Activated T-helper 2 cell treated with anti-CD3 and anti-CD28 coated beads, Interferon-gamma antibody, Interleukin-2, Interleukin-4, amounts not matched to agents 10 μg/mL and 5 μg/mL and 100 μg/mL, durations not matched to agents 14 hours and 24 hours and 36 hours (primary cell): ENCODE measurements at places on chromosomes 11 and 22. TPM values are rescaled to one million over a fixed set of nuclear protein-coding genes. Genes with fewer than 3 reads are reported as not detected.
A peak's percentile ranks its signal among the peaks of the same experiment; 100 is the strongest.

SPON1 gene
- 0.07 and 0.16 TPM in 2 replicates for total RNA-seq

MOV10L1 gene
- total RNA-seq: 0.07 TPM in 1 of 2 replicates, not detected in the other

HPX gene
- total RNA-seq: 0.46 and 0.50 TPM in 2 replicates

SLN gene
- not detected in 2 replicates for total RNA-seq

DTX4 gene
- 0.09 and 0.68 TPM in 2 replicates for total RNA-seq

CCDC116 gene
- 0.59 and 0.78 TPM in 2 replicates for total RNA-seq

MS4A4A gene
- not detected in 2 replicates for total RNA-seq

ART1 gene
- not detected in 2 replicates for total RNA-seq

GRCh38 chr11:102933627-102934026 is 21.9 kb downstream of the MMP13 start:
- DNase-seq: no peak

DNA sequence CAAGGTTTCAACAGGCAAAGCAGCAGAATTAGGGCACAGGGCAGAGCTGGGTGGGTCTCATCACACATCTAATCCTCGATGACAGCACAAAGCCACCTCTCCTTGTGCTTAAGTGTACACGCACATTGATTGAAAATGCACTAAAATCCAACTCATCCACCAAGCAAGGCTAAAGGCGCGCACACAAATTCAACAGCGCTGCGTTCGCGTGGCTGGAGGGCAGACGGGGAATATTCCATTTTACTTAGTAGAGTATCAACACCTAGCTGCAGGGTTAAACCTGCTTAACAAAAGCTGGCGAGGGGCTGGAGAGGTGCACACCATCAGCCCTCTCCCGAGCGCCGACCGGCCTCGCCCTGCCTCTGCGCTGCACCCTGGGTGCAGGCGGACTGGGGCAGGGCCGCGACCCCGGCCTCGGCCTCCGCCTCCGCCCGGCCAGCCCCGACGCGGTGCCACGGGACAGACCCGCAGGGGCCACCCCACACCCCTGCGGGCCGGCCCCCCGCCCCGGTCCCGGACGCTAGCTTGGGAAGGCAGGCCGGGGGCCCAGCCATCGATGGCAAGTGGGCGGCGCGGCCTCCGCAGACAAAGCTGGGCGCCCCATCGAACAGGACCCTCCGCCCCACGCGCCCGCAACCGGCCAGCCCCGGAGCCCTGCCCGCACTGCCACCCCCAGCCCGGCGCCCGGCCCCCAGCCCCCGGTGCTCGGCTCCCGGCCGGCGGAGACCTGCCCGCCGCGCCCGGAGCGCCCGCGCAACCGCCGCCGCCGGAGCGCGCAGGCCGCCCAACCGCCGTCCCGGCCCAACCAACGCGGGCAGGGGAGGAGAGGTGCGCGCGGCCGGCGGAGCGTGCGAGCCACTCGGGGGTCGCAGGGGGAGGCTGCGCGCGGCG is 929 bp downstream of the PRDM10 start:
- DNase-seq: peak; percentile 38

DNA sequence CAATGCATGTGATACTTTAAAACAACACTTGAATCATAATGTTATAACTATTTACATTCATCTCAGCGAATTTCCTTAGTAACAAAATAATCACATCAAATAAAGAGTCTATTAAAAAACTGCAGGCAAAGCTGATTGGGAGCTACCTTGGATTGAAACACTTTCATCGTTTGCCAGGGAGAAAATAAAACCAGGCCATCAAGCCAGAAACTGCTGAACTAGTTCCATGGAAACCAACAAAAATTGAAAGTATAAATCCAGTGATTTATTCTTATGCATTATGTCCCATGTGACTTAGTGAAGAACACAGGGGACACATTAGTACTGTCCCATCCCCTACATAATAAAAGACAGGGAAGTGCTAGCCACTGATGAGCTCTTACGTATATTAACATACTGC is 21.7 kb downstream of the SLC35F2 start:
- no peak for DNase-seq

DNA sequence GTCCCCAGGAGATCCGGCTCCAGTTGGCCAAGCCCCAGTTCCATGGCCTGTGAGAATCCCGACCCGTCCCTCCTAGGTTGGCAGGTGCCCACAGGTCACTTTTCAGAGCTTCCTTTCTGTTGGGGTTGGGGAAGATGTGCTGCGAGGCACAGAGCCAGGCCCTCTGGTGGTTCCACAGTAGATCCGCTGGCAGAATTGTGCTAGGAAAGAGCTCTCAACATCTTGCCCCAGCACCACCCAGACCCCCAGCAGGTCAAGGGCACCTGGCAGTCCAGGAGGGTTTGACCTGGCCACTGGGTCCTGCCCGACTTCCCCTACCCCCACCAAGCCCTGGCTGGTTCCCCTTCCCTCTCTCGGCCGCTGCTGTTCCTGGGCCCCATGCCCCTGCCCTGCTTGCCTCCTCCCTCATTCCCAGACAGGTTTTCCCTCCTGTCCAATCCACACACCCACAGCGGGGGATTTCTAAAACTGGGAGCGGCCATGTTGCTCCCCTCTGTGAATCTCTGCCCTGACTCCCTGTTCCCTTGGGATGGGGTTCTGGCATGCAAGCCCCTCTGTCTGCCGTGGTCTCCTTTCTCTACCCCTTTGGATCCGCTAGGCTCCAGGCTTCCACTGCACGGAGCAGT is 26.2 kb upstream of the GCAT start:
- no peak for DNase-seq

GRCh38 chr11:114026355-114026754 is 33.2 kb upstream of the ZBTB16 start:
- DNase-seq: peak; percentile 16

GRCh38 chr11:88089134-88089533 is 86.1 kb downstream of the RAB38 start:
- no peak for DNase-seq

DNA sequence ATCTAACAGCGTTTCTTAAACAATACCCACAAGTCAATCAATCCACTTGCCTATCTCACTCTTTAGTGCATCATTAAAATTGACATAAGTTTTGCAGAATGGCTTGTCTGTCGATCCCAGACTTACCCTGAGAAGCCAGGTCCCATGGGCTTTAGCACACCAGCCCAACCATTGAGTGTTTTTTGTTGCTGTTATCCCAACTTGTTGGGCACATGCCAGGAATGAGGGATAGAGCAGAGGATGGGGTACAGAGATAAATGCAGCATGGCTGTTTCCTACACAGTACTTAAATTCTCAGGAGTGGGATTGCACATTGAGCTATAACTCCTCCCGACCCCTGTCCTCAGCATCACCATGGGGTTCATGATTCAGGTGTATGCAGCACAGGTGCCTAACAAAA is 64.2 kb upstream of the RASSF10 start:
- DNase-seq: no peak

DNA sequence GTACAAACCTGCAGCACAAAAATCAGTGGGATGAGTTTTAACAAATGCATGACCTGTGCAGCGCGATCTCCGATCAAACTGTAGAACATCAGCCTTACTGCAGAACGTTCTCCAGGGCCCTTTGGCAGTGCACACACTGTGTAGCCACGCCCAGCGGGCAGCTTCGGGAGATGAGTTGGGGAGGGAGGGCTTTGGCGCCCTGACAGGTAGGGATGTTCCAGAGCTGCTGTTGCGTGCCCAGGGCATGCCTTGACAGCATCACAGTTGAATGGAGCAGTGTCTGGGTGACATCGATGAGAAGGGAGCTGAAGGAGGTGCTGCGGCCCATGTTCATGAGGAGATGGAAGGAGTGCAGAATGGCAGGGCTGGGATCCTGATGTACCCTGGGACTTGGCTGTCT is 80.2 kb downstream of the TBC1D22A start:
- no peak for DNase-seq

- no peak for DNase-seq
Observed at GRCh38 chr22:18057568-18058209, 20.1 kb upstream of the PEX26 start.

GRCh38 chr11:61815790-61816735 is 740 bp downstream of the FADS1 start:
- peak; percentile 62 for DNase-seq

GRCh38 chr11:9687711-9688477 is 24.0 kb downstream of the SWAP70 start:
- no peak for DNase-seq

DNA sequence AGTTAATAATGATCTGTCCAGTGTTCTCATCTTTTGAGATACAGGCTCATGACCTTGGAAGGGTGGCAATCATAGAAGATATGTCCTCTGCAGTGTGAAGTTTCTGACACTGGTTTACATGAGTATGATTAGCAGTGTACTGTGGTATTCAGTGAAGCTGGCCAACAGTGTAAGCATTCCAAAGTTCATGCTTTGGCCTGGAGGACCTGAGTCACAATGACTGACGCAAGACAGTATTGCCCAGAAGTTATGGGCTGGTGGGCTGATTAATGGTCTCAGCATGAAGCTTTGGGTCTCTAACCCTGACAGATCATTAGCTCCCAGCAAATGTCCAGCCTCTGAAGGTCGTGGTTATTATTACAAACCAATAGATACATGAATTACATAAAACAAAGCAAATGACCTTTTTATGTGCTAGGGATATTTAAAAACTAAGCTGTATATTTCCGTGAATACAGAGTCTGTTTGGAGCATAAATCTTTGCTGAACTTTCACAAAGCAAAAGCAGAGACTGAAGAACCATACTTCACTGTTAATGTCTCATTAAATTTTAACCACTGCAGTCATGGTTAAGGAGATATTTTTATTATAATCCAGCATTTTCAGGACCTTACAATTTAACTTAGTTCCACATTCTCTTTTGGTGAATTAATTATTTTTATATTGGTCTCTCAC is 28.3 kb upstream of the USP47 start:
- DNase-seq: no peak

- no peak for DNase-seq
Observed at GRCh38 chr11:78400702-78401101, 16.9 kb downstream of the GAB2 start.

DNA sequence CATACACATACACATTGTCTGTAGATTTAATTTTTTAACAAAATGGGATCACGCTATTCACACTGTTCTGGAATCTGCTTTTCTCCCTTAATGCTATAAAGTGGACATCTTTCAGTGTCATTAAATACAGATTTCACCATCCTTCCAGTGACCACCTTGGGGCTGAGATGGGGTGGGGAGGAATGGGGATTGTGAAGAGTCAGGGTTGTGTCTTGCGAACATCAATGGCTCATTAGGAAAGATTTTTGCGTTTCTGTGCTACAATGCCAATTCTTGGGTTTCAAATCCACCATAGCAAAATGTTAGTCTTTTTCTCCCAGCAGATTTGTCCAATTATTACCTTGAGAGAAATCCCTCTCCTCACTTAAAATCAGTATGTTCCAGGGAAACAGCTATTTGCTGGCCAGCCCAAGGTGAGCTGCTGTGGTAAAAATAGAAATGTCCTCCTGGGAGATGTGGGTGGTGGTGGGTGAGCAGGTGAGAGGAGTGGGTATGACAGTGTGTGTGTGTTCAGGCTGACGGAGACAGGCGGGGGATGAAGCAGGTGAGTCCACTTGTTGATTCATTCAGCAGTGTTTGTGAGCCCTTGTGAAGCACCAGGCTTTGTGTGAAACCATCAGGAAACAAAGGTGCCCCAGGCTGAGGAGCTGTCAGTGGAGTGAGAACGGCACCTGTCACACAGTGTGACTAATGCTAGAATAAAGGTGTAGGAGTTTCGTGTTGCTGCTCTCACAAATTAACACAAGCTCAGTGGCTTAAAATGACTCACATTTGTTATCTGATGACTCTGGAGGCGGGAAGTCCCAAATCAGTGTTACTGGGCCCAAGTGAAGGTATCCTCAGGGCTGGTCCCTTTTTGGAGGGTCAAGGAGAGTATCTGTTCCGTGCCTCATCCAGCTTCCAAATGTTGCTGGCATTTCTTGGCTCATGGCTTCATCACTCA is 1.7 kb upstream of the CBX6 start:
- DNase-seq: peak; percentile 43

GRCh38 chr11:35376613-35377012 is 42.7 kb downstream of the SLC1A2 start:
- no peak for DNase-seq

- DNase-seq: no peak
Observed at GRCh38 chr11:27592098-27592780, 85.7 kb upstream of the LIN7C start.

- no peak for DNase-seq
Observed at GRCh38 chr11:111403051-111403726, 24.1 kb upstream of the POU2AF1 start.

GRCh38 chr11:7563281-7563680 is 49.5 kb downstream of the PPFIBP2 start:
- DNase-seq: no peak
